Epithelial cell of prostate (primary cell): ENCODE measurements at places on chromosomes 7 and 10.

GRCh38 chr7:83798489-83798888 lies 149.6 kb upstream of the SEMA3E start:
- DNase-seq, result no peak

DNA sequence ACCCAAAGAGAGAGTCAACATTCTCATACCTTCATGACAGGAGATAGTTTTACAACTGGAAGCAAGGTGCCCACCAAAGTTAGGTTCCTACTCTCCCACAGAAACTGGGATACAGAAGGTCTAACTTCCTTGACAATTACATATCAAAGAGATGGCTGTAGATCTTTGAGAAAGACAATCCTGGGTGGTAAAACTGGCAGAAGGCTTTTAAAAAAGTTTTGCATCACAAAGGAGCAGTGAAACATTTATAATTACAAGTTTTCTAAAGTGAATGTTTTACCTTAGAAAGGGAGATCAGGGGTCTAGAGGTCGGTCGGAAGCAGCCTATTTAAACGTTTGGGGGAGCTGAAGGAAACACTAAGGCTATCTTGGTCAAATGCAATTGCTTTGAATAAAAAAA lies 166.6 kb upstream of the STEAP1 start:
- DNase-seq, result no peak

GRCh38 chr10:83476211-83476610 lies 663.1 kb upstream of the GHITM start:
- DNase-seq, result no peak

GRCh38 chr7:16891338-16891737 lies 9.6 kb upstream of the AGR3 start:
- peak; percentile 29 for DNase-seq

GRCh38 chr10:42998481-42999384 lies 78.1 kb upstream of the RET start:
- no peak for DNase-seq

- DNase-seq, result no peak
Measured at GRCh38 chr10:126170776-126171175, 217.5 kb downstream of the ADAM12 start.

DNA sequence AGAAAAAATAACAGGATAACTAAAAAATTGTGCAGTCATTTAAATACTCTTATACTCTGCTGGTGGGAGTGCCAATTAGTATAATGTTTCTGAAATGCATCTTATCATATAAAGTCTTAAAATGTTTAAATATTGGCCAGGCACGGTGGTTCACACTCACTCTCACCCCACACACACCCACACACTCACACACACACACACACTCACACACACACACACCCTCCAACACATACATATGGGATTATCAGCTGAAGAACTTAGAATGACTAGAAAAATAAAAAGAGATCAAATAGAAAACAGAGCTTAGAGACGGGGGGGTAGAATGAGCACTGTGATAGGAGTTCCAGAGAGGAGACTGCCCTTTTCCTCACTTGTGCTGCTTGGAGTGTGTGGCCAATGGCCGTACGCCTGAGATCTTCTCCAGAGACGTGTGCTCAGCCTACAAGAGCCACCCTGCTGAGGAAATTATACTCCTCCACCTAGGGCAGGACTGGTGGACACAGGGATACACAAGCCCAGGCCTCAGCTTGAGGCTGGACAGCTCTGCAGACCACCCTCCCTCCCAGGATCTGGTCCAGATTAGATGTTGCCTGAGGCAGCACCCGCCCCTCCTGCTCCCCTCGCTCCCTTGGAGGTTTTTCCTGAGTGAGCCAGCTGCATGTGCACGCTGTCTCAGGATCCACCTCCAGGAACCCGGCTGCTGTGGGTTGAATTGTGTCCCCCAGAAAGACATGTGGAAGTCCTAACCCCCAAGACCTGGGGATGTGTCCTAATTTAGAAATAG lies 26.5 kb upstream of the PRKAG2 start:
- no peak for DNase-seq

DNA sequence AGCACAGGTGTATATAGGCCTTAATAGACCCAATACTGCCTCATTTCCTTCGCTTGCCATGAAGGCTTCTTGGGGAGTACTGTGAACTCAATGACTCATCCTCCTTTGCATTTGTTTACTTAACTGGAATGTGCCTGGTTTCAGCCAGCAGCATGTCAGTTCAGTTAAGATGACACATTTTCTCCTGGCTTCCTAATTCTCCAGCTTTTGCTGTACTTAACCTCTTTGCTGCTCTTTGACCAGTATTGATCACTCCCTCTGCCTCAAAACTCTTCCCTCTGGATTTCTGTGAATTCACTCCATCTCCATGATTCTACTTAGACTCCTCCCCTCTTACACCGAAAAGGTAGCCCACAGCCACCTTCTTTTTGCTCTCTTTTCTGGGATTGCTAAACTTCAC lies 135.7 kb downstream of the MAGI2 start:
- DNase-seq, result peak; percentile 75
